Cardiac muscle cell (in vitro differentiated cells and primary cell): ENCODE measurements at places on chromosomes 11 and 22.

- no peak for DNase-seq
Measured at GRCh38 chr22:49051491-49052022, 776.1 kb downstream of the BRD1 start.

GRCh38 chr11:117072517-117073461 lies 25.4 kb downstream of the SIK3 start:
- no peak for DNase-seq

DNA sequence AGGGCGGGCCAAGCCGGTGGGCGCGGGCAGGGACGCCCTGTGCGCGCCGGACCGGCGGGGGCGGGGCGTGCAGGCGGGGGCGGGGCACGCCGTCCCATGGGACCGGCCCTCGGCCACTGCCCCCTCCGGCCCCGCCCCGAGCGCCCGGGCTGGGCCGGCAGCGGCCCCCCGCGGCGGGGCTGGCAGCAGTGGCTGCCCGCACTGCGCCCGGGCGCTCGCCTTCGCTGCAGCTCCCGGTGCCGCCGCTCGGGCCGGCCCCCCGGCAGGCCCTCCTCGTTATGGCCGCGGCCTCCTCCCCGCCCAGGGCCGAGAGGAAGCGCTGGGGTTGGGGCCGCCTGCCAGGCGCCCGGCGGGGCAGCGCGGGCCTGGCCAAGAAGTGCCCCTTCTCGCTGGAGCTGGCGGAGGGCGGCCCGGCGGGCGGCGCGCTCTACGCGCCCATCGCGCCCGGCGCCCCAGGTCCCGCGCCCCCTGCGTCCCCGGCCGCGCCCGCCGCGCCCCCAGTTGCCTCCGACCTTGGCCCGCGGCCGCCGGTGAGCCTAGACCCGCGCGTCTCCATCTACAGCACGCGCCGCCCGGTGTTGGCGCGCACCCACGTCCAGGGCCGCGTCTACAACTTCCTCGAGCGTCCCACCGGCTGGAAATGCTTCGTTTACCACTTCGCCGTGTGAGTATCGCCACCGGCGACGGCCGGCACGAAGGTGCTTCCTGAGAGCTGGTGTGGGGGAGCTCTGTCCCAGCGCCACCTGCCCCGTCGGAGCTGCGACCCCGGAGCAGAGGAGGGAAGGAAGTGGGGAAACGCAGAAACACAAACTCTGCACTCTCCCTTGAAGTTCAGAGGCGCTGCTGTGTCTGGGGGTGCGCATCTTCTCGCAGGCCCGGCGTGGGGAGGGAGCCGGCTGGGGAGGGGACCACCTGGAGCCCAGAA lies at the start of gene KCNQ1:
KCNQ1 (plus strand) TSS at position 188 of the 925 bp plus-strand sequence; CDS start at position 279, 91 bp downstream.
- DNase-seq: peak; percentile 78

DNA sequence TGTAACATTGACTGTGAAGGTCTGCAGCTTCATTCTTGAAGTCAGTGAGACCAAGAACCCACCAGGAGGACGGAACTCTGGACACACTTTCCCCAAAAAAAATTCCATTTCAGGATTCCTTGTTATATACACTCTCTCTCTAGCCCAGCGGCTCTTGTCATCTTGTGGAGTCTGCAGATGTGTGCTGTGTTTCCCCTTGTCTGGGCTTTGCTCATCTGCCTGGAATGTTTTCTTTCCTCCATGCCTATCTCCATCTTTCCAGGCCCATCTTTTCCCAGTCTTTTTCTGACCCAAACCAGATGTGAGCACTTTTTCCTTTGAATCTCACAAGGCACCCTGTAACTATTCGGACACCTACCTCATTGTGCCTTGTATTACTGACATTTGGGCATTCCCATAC lies 5.1 kb upstream of the DRG1 start:
- no peak for DNase-seq

DNA sequence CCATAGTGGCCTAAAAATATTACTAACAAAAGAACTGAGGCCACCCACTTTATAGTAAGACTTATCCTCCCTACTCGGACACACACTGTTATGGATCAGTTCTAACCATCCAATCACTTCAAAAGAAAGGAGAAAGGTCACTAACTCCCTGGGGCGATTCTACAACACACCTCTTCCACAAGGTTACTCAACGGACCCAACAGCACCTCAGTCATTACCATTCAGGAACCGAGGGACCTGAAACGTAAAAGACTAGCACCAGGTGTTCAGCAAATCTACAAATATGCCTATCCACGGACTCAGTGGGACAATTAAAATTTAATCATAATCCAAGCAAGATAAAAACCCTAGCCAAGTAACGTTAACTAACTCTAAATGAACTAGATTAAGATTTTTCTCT lies 1.6 kb downstream of the HNRNPUL2 start:
- DNase-seq: no peak

DNA sequence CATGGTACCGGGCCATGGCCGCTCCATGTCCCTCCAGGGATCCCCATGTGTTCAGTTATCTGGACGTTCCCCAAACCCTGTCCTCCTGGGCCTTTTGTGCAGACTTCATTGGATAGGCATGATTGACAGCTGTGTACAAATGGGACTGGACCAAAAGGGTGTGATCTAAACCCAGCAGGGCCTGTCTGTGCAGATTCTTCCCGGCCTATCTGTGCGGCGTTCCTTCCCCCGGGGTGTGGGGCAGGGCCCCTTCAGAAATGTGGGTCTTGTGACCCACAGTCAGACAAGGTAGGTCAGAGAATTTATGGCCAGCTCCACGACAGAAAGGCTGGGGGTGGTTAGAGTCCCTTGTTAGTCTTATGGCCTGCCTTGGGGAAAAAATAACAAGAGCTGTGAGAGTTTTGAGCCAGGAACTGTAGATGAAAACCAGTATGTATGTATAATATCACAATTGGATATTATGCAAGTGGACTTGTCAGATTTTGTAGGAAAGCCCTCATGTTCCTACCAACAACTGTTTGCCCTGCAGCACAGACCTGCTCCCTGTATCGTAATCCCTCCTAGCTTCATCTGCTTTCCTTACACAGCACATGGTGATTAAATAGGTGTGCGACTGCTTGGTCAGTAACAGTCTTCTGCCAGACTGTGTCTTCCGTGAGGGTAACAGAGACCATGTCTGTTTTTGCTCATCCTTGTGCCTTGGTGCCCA lies 31.7 kb downstream of the AP2A2 start:
- no peak for DNase-seq
